ENCODE measurements at places on chromosomes 7 and 10.
A peak's percentile ranks its signal among the peaks of the same experiment; 100 is the strongest.

GRCh38 chr10:5606864-5607263 lies 59.5 kb downstream of the ASB13 start:
- DNase-seq: peak; percentile 55

DNA sequence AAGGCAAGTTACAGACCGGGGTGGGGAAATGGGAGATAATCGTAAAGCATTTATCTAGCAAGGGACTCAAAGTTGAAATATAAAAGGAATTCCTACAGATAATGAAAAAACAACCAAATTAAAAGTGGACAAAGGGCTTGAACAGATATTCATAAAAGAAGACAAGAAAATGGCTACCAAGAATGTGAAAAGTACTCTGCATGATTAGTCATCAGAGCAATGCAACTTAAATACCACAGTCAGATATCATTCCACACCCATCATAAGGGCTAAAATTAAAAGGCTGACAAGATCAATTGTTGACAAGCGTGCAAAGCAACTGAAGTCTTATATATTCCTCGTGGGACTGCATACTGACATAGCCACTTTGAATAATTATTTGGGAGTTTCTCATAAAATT lies 124.6 kb upstream of the RSU1 start:
- no peak for DNase-seq

GRCh38 chr10:34567659-34568253 lies 247.3 kb downstream of the PARD3 start:
- no peak for DNase-seq

- DNase-seq: no peak
Observed at GRCh38 chr10:100966887-100967286, 2.4 kb upstream of the SEMA4G start.

DNA sequence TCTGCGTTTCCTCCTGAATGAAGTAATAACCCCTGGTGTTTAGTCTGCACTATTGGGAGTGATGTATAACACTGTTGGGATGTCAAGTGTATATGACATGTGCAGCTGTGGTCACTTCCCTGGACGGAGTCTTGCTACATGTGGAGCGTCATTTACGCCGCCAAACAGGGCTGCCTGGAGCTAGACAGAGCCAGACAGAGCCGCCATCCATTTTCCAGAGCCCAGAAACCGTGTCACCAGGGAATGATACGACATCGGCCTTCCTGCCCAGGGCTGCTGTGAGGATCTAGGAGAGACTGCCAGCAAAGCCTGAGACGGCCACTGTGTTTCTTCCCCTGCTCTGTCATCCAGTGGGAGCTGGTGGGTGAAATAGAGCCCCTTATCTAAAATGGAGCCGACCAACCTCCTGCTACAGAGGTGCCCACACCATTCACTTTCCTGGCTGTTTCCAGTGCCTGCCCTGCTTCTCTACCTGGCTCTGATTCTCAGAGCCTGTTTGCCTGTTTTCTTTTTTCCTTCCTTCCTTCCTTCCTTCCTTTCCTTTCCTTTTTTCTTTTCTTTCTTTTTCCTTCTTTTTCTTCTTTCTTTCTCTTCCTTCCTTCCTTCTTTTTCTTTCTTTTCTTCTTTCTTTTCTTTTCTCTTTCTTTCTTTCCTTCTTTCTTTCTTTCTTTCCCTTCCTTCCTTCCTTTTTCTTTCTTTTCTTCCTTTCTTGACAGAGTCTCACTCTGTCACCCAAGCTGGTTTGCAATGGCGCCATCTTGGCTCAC lies 13.3 kb upstream of the FGFR2 start:
- DNase-seq: no peak

GRCh38 chr10:89327803-89328441 lies at the start of gene IFIT3:
IFIT3 (plus strand) TSS chr10:89327997; CDS start chr10:89328074, 77 bp downstream.
- DNase-seq: no peak

DNA sequence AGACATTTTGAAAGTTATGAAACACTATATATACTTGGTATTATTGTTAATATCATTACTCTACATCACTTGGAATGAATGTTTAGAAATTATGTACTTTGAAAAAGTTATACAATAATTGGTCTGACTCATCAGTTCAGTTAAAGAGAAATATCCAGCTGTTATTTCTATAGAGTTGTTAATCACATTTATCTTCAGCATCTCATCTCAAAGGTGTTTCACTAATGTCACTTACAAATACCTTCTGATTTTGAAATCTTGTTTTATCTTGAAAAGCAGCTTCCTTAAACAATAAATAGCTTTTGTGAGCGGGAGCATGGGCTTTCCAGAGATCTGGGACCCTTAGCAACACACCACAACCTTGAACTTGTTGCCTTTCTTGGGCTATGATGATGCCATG lies 205.2 kb downstream of the PCLO start:
- DNase-seq: no peak

DNA sequence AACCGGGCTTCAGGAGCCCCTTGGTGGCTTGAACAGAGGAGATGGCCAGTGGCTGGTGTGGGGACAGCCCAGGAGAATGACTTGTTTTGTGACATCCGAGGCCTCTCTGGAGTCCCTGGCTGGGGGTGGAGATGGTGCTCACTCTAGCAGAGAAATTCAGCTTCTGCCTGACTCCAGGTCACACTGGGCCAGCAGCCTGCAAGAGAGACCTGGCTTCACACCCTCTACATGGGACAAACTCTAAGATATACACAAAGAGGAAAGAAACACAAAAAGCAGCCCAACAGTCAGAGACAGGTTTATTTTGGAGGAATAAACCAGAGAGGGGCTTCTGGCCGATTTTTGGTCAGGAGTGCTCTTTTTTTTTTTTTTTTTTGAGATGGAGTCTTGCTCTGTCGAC lies 132.8 kb downstream of the ELFN1 start:
- no peak for DNase-seq

- DNase-seq: no peak
Observed at GRCh38 chr10:98509745-98510144, 63.0 kb upstream of the HPS1 start.

GRCh38 chr10:119947300-119947699 lies 54.8 kb downstream of the SEC23IP start:
- DNase-seq: no peak

DNA sequence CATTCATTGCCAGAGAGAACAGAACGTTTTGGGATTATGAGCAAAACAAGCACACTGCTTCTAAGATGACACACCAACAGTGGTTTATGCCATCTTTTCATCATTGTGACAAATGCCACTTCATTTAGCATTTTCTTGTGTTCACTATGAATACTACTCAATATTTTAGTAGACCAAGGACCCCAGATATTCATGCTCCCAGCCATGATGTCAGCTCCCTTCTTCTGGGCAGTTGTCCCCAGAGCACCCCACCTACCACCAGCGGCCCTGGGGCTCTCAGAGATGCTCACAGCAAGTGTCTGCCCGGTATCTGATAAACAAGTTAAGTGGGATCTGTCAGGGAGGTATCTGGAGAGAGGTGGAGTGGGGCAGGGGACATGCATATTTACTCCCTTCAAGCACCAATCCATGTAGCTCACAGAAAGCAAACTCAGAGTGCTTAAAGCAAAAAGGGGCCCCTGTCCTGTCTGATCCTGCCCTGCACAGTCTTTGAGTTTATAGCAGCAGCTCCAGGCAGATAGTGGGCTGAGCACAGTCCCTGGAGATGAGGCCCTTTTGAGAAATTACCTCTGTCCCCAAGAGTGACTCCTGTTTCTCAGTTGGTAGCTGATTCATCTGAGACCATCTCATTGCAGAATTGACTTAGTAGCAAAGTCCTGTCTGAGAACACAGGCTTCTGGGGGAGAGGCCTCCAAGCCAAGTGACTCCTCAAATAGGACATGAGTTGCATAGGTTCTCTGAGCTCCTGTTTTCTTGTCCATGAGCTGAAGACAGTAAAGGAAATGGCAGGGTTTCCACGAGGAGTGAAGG lies 281.8 kb upstream of the KLF6 start:
- no peak for DNase-seq

DNA sequence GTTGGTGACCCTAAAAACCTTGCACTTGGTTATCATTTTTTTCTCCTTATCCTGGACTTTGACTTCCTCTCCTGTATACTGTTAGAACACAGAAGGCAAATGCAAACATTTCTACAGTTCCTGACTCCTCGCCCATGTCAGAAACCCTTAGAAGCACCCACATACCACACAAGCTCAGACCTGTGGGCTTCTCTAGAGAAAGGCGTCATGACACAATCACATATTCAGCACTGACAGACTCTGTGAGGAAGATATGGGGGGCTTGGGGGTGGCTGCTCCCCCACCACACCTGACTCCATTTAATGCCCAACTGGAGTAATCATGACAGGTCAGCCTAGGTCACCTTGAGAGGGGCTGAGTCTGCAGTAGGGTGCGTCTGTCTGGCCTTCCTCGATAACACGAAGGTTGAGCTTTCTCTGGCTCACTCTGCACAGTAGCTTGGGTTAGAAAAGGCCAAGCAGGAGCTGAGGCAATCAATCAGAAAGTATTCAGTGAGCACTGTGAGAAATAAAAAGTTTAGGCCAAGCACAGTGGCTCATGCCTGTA lies 50.9 kb downstream of the CCDC3 start:
- DNase-seq: no peak

- DNase-seq: no peak
Observed at GRCh38 chr7:30760514-30761213, 8.7 kb downstream of the INMT start.

- no peak for DNase-seq
Observed at GRCh38 chr7:134561-135256, 57.7 kb upstream of the FAM20C start.

- DNase-seq: no peak
Observed at GRCh38 chr7:47458486-47458885, 123.4 kb downstream of the TNS3 start.

GRCh38 chr7:30323006-30323355 lies 38.6 kb downstream of the ZNRF2 start:
- peak; percentile 13 for DNase-seq

- DNase-seq: peak; percentile 84
Observed at GRCh38 chr10:110774069-110775019, 97.4 kb upstream of the PDCD4 start.

DNA sequence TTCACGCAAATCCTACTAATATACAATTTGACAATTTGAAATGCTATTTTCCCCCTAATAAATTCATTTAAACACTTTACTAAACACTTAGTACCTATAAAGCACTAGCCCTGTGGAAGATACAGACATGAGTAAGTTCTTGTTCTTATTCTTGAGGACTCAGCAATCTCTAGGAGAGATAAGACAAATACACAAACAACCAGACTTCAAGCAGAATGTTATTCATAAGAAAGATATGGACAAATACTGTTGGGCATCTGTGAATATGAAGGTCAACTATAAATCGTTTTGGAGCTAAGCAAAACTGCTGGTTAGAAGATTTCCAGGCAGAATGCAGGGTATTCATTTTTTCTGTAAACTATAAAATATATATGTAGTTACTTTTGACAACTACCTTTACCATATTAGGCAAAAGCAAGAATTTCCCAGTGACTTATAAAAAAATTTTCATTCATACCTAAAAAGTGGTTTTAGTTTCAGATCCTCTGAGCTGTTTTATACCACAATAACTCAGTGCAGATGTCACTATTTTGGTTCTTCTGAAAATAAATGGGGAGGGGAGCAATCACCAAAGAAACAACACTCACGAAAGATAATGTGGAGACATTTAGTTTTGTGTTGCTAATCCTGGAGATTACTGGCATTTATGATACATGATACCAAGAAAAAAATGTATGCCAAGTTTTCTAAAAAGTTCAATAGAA lies 3.8 kb downstream of the VPS41 start:
- DNase-seq: peak; percentile 73

GRCh38 chr10:14608381-14609001 lies 166.2 kb downstream of the FAM107B start:
- DNase-seq: no peak

DNA sequence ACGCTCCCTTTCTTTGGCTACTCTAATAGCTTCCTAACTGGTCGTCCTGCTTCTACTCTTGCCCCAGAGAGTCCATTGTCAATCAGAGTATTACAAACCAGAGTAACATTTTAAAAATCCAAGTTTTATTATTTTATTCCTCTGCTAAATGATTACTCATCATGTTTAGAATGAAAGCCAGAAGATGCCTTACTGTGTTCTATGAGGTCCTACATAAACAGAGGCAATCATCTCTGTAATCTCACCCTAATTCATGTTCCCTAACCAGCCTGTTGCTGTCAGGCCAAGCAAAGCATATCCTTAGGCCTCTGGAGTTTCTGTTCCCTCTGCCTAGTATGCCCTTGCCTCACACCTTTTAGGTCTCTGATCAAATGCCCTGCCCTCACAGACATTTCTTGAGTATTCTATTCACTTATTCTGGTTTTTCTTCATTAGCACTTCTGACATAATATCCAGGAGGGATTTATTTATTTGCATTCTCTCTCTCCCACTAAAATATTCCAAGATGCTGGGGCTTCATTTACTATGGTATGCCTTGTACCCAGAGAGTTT lies 497.5 kb downstream of the PHTF2 start:
- DNase-seq: no peak

DNA sequence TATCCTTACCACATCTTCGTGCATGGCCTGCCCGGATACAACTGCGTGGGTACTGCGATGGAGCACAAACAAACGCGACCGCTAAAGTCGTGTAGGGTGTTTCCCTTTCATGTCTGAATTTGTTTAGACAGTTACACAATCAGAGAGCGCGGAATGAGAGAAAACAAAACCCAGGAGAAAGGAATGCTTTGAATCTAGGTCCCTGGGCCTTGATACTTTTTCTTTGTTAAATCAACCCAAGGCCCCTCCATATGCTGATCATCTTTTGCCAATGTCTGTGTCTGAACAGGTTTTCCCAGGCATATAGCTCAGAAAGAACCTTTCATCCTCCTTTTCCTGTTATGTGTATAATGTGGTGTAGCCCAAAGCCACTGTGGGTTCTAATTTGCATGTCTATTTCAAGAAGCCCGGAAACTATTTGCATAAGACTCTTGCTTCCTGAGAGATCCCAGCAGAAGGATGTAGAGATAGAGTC lies 145.8 kb downstream of the FRMD4A start:
- peak; percentile 65 for DNase-seq

- no peak for DNase-seq
Observed at GRCh38 chr7:38728145-38728544, 97.0 kb upstream of the AMPH start.

DNA sequence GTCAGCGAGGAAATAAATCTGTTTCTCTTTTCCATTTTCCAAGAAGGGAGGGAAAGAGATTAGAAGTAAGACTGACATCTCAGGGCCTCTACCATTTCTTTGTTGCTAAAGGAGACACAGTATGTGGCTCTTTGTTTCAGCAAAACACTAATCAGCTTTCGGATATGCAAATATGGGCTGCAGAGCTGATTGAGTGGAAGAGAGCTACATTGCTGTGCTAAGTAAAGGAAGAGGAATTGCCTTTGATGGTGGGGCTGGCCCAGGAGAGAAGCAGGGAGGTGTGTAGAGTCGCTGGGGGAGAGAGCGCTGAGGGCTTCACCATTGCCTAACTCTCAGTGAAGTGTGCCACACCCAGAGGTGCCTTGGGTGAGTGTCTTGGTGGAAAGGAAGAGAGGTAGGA lies 284.8 kb downstream of the SDK1 start:
- no peak for DNase-seq

Measured in GM13977 (cell line).